ENCODE measurements at places on chromosomes 4 and X. TPM values are rescaled to one million over a fixed set of nuclear protein-coding genes. Genes with fewer than 3 reads are reported as not detected.

DNA sequence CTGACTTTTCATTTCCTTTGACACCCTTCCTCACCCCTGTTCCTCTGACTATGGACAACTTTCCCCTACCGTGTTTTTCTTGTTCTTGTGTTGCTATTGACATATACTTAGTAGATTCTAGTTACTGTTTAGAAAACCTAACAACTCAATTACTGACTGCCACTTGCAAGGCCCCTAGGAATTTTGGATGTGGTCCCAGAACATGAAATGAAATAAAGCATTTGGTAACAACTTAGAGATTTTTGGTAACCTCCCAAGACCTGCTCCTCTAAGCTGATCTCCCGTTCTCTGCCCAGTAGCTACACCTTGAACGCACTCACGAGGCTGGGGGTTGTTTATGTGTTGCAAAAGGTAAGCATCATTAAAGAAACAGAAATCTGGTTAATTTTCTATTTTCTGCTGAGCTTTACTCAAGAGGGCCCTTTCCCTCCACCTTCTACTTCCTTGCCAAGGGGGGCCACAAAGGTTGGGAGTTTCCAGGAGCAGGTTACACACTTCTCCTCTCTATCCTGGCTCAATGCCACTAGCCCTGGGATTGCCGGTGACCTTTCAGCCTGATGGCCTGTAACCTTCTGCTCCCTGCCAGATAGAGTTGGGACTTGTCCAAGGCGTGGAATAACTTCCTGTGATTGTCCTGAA lies 20.5 kb downstream of the GAB3 start:
- DNase-seq: no peak

GRCh38 chr4:25970226-25970675 lies 56.2 kb downstream of the SMIM20 start:
- DNase-seq: no peak

The TMEM31 gene
- total RNA-seq: not detected

GRCh38 chr4:67926485-67926884 lies 36.8 kb downstream of the TMPRSS11A start:
- DNase-seq: no peak

The DRD5 gene
- not detected for total RNA-seq

The LNX1 gene
- total RNA-seq: not detected

GRCh38 chr4:82710197-82710929 lies 88.2 kb downstream of the SCD5 start:
- DNase-seq: no peak

DNA sequence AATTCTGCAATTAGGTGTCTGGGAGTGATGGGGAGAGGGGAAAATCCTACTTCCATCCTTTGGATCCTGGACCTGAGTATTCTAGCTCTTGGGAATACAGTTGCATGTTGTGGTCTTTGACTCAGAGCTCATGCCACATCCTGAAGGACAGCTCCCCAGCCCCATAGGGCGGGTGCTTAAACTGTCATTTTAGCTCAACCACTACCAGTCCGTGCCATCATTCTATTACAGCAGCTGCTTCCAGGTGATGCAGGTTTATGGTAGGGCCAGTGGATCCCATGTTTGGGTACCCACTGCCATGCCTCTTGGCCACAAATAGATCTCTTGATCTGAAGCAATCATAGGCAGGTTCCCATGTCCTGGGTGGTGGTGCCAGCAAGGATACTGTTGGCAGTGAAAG lies 34.7 kb downstream of the CCKAR start:
- no peak for DNase-seq

DNA sequence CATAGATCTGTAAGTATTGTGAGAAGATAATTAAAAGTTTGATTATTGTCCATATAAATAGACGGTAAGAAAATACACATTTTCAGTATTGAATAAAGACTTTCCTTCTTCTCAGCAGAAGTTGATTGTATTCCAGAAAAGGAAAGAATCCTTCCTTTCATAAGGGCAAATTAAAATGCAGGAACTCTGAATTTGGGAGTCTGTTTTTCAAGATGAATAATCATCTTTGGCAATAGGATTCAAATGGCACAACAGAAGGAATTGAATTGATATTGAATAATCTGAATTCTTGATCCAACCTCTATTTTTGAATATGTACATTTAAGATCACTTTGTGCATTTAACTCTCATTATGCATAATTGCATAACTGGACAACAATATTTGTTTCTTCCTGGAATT lies 149.3 kb downstream of the DMD start:
- no peak for DNase-seq

The TSPAN7 gene
- total RNA-seq: 0.29 TPM

The PCDH10 gene
- not detected for total RNA-seq

- no peak for DNase-seq
Observed at GRCh38 chr4:99855678-99856077, 38.5 kb downstream of the LAMTOR3 start.

GRCh38 chr4:7546809-7547367 lies 112.2 kb upstream of the PSAPL1 start:
- no peak for DNase-seq

- no peak for DNase-seq
Observed at GRCh38 chr4:140807491-140808252, 51.5 kb upstream of the TBC1D9 start.

- no peak for DNase-seq
Observed at GRCh38 chrX:63932006-63932405, 147.0 kb upstream of the ARHGEF9 start.

The ERAS gene
- total RNA-seq: not detected

GRCh38 chr4:97317201-97317600 lies 826.1 kb downstream of the STPG2 start:
- no peak for DNase-seq

- no peak for DNase-seq
Observed at GRCh38 chr4:174437749-174438148, 84.5 kb downstream of the HPGD start.

The HSD17B13 gene
- total RNA-seq: not detected

The POF1B gene
- 0.08 TPM for total RNA-seq

DNA sequence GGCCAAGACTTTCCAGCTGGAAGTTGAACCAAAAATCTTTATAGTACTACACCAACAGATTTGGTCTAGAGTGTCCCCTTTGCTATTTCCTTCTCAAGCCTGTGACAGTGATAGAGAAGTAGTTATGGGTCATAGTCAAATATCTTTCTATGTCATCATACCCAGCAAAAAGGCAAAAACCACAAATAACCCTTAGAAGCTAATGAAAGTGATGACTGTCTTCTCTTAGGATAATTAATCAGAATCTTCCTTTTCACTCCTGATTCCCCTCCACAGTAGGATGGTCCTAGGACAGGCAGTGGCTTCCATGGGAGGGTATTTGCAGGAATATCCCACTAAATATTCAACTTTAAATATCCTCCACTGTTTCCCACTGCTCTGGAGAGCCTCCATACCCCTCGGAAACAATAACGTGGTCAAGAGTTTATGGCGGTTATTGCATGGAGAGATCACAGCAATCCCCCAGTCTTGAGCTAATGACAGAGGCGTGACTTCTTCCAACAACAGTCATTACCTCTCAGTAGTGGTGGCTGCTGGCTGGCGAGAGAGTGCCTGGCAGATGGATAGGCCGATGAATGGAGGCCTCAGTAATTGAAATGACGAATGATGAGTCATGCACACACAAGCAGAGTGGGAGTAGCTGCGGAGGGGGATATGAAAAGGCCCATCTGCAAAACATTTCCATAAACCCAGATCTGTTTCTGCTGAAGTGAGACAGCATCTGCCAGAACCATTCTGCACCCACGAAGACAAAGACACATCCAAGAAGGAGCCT lies 154.9 kb downstream of the STK32B start:
- no peak for DNase-seq

GRCh38 chr4:177562859-177563258 lies 120.6 kb upstream of the AGA start:
- no peak for DNase-seq

The ANKRD50 gene
- total RNA-seq: 0.37 TPM

GRCh38 chr4:142475663-142476062 lies 370.4 kb downstream of the INPP4B start:
- DNase-seq: no peak

GRCh38 chrX:400258-400657 lies 13.6 kb upstream of the PPP2R3B start:
- no peak for DNase-seq

DNA sequence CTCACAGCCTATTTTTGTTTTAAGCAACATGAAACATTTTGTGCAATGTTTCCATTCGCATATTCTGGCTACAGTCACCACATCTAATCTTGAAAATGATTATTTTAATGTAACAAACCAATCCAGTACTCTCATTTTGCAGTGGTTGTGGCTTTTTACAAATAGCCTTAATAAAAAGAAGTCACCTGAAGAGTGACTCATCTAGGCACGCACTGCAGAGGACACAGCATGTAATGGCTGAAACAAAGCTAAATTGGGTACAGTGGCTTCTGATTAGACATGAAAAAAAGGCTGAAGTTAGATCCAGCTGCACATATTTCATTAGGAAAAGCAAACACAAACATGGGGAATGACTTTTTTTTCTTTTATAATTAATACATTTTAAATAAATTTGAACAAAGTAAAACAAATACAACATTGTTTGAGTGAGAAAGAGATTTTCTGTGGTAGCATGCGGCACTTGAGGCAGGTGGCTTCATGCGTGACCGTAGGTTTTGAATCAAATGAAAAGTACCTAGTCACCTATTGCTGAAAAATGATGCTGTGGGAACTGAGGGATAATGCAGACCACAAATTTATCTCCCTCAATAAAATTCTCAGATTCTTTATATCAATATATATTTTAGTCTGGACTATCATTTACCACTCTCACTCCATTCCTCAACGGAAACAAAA lies 240.8 kb upstream of the DDX53 start:
- no peak for DNase-seq

GRCh38 chr4:96471956-96472867 lies 632.3 kb downstream of the PDHA2 start:
- no peak for DNase-seq

The PRRG3 gene
- not detected for total RNA-seq

The GAGE12H gene
- not detected for total RNA-seq

Measured in activated T-cell treated with anti-CD3 and anti-CD28 coated beads, Interleukin-2, amount 50 U/mL, for 4 hours (primary cell).